ENCODE measurements at places on chromosomes 16 and 17.

GRCh38 chr17:2050300-2051060, 4.4 kb upstream of the HIC1 start:
- peak overlapping the region; percentile 19 for H3K27ac ChIP-seq
- H3K36me3 ChIP-seq: no peaks in the 10 kb centered on the region
- H3K4me3 ChIP-seq: peak overlapping the region; percentile 42

GRCh38 chr16:83743241-83743640, 64.5 kb upstream of the HSBP1 start:
- H3K36me3 ChIP-seq: no peaks in the 10 kb centered on the region
- H3K27me3 ChIP-seq: no peaks in the 10 kb centered on the region
- peaks cover 10% of the 10 kb centered on the region for H3K4me1 ChIP-seq

- no peak for DNase-seq
- no peaks in the 10 kb centered on the region for H3K36me3 ChIP-seq
- H3K27me3 ChIP-seq: peaks cover 9% of the 10 kb centered on the region
- H3K4me1 ChIP-seq: no peaks in the 10 kb centered on the region
- no peak overlapping the region for H3K4me3 ChIP-seq
- H3K27ac ChIP-seq: no peak overlapping the region
Observed at GRCh38 chr16:14958970-14959369, 15.9 kb upstream of the PDXDC1 start.

DNA sequence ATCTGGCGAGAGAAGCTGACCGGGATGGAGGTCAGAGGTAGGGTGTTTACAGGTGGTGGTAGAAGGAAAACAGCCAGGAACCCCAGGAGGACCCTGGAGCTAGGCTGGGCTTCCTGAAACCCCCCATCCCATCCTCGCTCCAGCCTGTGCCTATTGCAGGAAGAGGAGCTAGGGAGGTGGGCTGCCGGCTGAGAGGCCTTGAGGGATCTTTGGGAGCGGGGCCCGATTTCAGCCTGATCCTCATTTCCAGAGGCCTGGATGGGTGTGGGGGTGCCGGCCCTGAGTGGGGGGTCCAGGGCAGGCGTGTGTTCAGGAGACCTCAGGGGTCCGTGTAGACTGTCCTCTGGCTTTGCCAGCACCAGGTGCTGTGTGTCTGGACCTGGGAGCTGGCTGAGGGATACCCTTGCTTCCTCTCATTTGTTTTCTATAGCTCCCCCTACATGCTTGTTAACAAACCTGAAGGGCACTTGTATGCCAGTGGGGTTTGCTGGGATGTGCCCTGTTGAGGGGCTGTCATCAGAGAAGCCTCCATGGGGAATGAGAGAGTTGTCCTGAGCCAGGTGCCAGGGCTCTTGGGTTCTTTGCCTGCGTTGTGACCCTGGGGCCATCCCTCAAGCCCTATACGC, 18.9 kb upstream of the RAP1GAP2 start:
- H3K36me3 ChIP-seq: no peaks in the 10 kb centered on the region
- H3K4me3 ChIP-seq: peak overlapping the region; percentile 17
- H3K27me3 ChIP-seq: peaks cover 30% of the 10 kb centered on the region
- H3K27ac ChIP-seq: no peak overlapping the region

DNA sequence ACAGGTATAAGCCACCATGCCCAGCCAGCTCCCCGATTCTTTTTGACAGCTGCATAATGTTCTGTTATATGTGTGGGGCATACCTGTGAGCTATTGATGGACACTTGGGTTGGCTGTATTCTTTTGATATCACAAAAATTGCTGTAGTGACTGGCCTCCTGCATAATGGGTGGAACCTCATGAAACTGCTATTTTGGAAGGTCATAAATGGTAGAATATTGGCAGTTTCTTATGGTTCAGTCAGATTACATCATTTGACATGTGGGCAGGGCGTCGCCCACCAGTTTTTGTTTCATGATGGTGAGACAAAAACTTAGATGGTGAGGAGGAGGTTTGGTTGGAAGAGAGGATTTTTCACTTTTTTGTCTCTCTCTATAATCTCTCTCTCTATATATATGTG, 26.7 kb upstream of the POLR3E start:
- H3K27me3 ChIP-seq: no peaks in the 10 kb centered on the region
- DNase-seq: no peak
- H3K36me3 ChIP-seq: peaks cover 13% of the 10 kb centered on the region
- no peaks in the 10 kb centered on the region for H3K4me1 ChIP-seq
- no peak overlapping the region for H3K27ac ChIP-seq
- H3K4me3 ChIP-seq: no peak overlapping the region

DNA sequence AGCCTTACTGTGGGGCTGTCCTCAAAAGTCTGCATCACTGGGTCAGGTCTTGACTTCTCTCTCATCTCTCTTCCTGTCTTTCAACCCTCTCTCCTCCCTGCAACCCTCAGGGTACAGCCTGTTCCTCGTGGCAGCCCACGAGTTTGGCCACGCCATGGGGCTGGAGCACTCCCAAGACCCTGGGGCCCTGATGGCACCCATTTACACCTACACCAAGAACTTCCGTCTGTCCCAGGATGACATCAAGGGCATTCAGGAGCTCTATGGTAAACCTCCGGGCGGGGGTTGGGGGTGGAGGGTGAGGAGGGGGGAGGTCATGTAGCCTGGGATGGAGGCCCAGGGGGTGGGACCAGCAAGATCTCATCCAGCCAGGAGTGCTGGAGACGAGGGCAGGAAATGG, 12.7 kb downstream of the MMP2 start:
- no peak overlapping the region for H3K4me3 ChIP-seq
- no peak overlapping the region for H3K27ac ChIP-seq
- peaks cover 62% of the 10 kb centered on the region for H3K36me3 ChIP-seq

DNA sequence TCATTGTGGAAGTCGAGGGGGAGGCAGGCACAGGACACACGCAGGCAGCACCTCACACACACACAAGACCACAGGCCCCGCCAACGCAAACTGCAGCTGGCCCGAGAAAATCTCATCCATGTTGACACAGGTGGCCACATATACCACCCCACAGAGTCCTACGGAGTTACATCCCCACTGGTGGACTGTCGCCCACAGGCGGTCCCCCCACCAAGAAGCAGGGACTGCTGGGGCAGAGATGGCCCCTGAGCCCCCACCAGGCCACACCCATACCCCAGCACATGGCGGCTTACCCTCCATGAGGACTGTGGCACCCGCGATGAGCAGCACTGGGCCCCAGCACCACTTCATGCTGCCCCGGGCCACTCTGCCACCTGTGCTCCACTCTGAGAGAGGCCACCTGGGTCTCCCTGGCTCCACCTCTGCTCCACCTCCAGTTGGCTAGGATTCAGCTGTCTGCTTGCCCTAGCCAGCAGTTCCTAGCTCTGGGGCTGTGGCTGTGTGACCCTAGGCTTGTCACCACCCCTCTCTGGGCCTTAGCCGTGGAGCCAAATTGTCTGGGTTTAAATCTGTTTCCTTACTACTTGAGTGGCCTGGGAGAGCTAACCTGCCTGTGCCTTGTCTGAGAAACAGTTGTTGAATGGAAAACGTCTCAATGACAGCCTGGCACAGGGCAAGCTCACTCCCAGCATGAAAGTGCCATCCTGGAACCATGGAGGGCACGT, at the start of gene PRSS53:
TSS of gene PRSS53 (minus strand) at position 485 of the 725 bp plus-strand sequence. CDS start at position 351, 134 bp downstream.
- DNase-seq: no peak
- peaks cover 13% of the 10 kb centered on the region for H3K4me1 ChIP-seq
- H3K4me3 ChIP-seq: no peak within 1 kb of the TSS
- H3K27ac ChIP-seq: no peak within 1 kb of the TSS
- H3K27me3 ChIP-seq: no peaks in the 10 kb centered on the region

- H3K27ac ChIP-seq: no peak overlapping the region
- H3K27me3 ChIP-seq: no peaks in the 10 kb centered on the region
- DNase-seq: peak; percentile 41
- no peaks in the 10 kb centered on the region for H3K4me1 ChIP-seq
- no peak overlapping the region for H3K4me3 ChIP-seq
Observed at GRCh38 chr16:77660311-77660710, 62.0 kb upstream of the NUDT7 start.

- H3K36me3 ChIP-seq: no peaks in the 10 kb centered on the region
- H3K4me1 ChIP-seq: peaks cover 8% of the 10 kb centered on the region
Observed at GRCh38 chr16:14004729-14005315, 66.3 kb upstream of the MRTFB start.

GRCh38 chr16:58699151-58699550, 14.6 kb upstream of the SLC38A7 start:
- H3K27me3 ChIP-seq: no peaks in the 10 kb centered on the region
- H3K27ac ChIP-seq: no peak overlapping the region
- H3K4me3 ChIP-seq: no peak overlapping the region

- no peaks in the 10 kb centered on the region for H3K27me3 ChIP-seq
- DNase-seq: no peak
- H3K4me1 ChIP-seq: peaks cover 12% of the 10 kb centered on the region
- H3K4me3 ChIP-seq: peak overlapping the region; percentile 71
Observed at GRCh38 chr17:82064433-82065192, 991 bp downstream of the DUS1L start.

GRCh38 chr16:30434852-30435251, 5.0 kb upstream of the DCTPP1 start:
- H3K27ac ChIP-seq: no peak overlapping the region
- H3K4me3 ChIP-seq: no peak overlapping the region
- no peaks in the 10 kb centered on the region for H3K36me3 ChIP-seq
- no peak for DNase-seq
- H3K27me3 ChIP-seq: peaks cover 2% of the 10 kb centered on the region

- peak overlapping the region; percentile 17 for H3K27ac ChIP-seq
- no peaks in the 10 kb centered on the region for H3K36me3 ChIP-seq
- peaks cover 30% of the 10 kb centered on the region for H3K4me1 ChIP-seq
- H3K27me3 ChIP-seq: no peaks in the 10 kb centered on the region
- no peak overlapping the region for H3K4me3 ChIP-seq
Observed at GRCh38 chr16:84643180-84643583, 5.1 kb upstream of the KLHL36 start.

GRCh38 chr16:12732600-12732999, 71.1 kb downstream of the CPPED1 start:
- H3K27ac ChIP-seq: no peak overlapping the region
- H3K27me3 ChIP-seq: no peaks in the 10 kb centered on the region
- no peaks in the 10 kb centered on the region for H3K36me3 ChIP-seq
- no peak for DNase-seq
- no peak overlapping the region for H3K4me3 ChIP-seq
